ENCODE measurements at places on chromosomes 11 and 22.

GRCh38 chr11:118957968-118958367 lies 1.9 kb downstream of the UPK2 start:
- no peak for DNase-seq

GRCh38 chr11:1237128-1237580 lies 14.3 kb downstream of the MUC5B start:
- DNase-seq = no peak

GRCh38 chr11:65214212-65214845 lies 32.6 kb downstream of the CAPN1 start:
- DNase-seq = no peak

GRCh38 chr11:122337704-122338103 lies 221.7 kb upstream of the BLID start:
- no peak for DNase-seq

DNA sequence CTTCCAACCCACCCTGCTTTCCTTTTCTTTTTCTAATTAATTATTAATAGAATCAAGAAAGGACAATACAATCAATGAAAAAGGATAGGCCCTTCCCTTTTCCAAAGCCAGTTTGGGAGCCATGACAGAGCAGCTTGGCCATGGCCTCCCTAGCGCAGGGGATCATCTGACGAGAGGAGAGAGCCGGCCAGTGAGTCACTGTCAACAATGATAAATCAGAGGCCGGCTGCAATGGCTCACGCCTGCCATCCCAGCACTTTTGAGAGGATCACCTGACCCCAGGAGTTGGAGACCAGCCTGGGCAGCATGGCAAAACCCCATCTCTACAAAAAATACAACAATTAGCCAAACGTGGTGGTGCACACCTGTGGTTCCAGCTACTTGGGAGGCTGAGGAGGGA lies 27.5 kb upstream of the KRTAP5-7 start:
- no peak for DNase-seq

GRCh38 chr11:81174646-81175330 lies 1558.9 kb downstream of the FAM181B start:
- no peak for DNase-seq

GRCh38 chr11:65856689-65857499 lies 1.1 kb downstream of the CFL1 start:
- peak; percentile 76 for DNase-seq

GRCh38 chr11:114318361-114318760 lies 22.2 kb downstream of the NNMT start:
- no peak for DNase-seq

Measured in EL (cell line).